Dermis lymphatic vessel endothelial cell (primary cell): ENCODE measurements at places on chromosomes 5 and 9. TPM values are rescaled to one million over a fixed set of nuclear protein-coding genes. Genes with fewer than 3 reads are reported as not detected.

Gene NR5A1
- total RNA-seq: not detected in 2 replicates

Gene CAMK2A
- not detected in 2 replicates for total RNA-seq

Gene CER1
- total RNA-seq: not detected in 2 replicates

Gene ARID3C
- total RNA-seq: under 0.01 and 0.09 TPM in 2 replicates

Gene FOXB2
- total RNA-seq: not detected in 2 replicates

Gene GLRA1
- not detected in 2 replicates for total RNA-seq
